Stimulated activated CD4-positive, alpha-beta T cell treated with anti-CD3 and anti-CD28 coated beads, Interleukin-2, amount 100 ng/mL, for 48 hours (primary cell): ENCODE measurements at places on chromosomes 1 and 21.
A peak's percentile ranks its signal among the peaks of the same experiment; 100 is the strongest.

GRCh38 chr1:82775406-82776000 lies 974.8 kb downstream of the ADGRL2 start:
- peak; percentile 39 for DNase-seq

DNA sequence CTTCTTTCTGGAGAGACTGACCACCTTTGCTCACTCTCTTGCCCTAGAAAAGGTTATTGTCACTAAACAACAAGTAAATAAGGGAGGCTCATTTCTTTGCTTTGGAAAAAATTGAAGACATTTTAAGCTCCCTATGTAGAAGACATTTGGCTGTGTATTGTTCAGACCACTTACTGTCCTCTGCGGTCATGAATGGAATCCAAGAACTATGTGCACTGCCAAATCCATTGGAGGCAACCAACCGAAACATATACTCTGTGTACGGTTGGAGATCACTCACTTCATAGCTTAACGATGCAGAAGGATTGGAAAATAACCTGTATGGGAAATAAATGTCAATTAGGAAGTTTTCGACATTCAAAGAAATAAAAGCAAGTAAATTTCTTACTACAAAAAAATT lies 332.8 kb downstream of the KCTD3 start:
- no peak for DNase-seq

DNA sequence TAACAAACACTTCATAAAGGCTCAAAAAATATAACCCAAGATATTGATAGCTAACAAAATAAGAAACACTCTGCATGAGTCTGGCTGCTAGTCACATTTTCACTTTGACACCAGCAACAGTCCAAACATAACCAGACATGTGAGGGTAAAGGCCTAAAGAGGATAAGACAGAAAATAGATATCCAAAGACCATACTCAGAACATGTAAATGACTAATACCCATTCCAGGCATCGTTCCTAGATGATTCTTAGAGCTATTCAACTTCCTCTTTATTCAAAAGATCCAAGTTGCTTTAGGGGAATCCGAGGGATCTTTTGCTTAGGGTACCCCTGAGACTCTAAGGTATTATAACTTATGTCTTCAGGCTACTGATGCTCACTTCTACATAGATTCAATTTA lies 5.1 kb downstream of the COL24A1 start:
- no peak for DNase-seq

DNA sequence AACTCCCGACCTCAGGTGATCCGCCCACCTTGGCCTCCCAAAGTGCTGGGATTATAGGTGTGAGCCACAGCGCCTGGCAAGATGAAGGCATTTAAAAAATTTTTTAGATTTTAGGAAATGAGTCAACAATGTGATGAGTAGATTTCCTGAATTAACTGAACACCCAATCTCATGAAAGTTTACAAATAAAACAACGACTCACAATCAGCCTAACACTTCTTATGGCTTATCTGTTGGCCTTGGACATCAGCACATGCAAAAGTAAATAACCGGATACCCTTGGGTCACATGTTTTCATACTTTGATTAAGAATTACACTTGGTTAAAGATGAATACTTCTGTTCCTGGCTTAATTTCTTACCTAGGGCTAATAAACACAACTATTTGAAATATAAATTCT lies 3.0 kb downstream of the GNG12 start:
- no peak for DNase-seq

DNA sequence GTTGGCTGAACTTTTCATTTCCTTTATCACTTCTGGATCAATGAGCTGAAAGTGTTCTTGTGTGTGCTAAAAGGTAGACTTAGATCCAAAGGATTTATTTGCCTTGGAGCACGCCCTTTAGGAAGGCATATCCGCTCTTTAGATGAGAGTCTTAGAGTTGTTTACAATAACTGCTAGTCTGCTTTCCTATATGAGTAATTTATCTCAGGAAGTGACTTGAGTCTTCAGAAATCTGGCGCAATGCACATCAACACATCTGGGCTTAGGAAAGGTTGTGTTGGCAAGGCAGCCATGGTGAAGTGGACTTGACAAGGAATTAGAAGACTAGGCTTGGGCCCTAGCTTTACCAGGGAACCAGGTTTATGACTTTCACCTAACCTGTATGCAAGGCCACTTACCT lies 204.1 kb upstream of the PTGFR start:
- DNase-seq, result no peak

- no peak for DNase-seq
Observed at GRCh38 chr1:15174615-15174983, 21.1 kb downstream of the TMEM51 start.

GRCh38 chr1:26075421-26076144 lies 8.2 kb upstream of the TRIM63 start:
- DNase-seq, result no peak

GRCh38 chr1:162732566-162733335 lies 57.8 kb upstream of the HSD17B7 start:
- DNase-seq, result no peak

GRCh38 chr1:190478149-190479049 lies 735 bp upstream of the BRINP3 start:
- DNase-seq, result no peak

DNA sequence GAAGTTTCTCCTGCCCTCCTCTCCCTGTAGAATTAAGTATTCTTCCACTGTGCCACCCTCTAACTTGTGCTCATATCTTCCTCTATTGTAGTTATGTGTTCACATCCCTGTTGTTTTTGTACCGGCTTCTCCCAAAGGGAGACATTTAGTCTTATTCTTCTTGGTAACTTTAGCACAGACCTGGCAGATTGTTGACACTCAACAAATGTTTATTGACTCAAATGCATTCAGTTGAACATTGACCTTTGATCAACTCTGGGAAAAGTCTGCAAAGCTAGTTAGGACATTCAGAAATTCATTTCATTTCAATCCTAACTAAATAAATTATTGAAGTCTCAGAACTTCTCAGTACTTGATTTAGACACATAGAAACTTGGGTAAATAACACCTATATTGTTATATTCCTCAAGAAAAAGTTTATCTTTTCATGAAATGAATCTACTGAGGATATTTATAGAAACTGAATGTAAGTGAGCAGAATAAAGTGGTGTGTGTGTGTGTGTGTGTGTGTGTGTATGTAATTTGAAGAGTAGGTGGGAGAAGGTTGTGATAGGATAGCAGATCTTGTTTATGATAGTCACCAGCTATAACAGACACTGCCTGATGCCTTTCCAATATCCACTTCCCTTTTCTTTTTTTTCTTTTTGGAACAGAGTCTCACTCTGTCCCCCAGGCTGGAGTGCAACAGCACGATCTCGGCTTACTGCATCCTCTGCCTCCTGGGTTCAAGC lies 872.4 kb upstream of the CXADR start:
- DNase-seq, result no peak

GRCh38 chr1:117691942-117692341 lies 86.1 kb downstream of the TENT5C start:
- no peak for DNase-seq

DNA sequence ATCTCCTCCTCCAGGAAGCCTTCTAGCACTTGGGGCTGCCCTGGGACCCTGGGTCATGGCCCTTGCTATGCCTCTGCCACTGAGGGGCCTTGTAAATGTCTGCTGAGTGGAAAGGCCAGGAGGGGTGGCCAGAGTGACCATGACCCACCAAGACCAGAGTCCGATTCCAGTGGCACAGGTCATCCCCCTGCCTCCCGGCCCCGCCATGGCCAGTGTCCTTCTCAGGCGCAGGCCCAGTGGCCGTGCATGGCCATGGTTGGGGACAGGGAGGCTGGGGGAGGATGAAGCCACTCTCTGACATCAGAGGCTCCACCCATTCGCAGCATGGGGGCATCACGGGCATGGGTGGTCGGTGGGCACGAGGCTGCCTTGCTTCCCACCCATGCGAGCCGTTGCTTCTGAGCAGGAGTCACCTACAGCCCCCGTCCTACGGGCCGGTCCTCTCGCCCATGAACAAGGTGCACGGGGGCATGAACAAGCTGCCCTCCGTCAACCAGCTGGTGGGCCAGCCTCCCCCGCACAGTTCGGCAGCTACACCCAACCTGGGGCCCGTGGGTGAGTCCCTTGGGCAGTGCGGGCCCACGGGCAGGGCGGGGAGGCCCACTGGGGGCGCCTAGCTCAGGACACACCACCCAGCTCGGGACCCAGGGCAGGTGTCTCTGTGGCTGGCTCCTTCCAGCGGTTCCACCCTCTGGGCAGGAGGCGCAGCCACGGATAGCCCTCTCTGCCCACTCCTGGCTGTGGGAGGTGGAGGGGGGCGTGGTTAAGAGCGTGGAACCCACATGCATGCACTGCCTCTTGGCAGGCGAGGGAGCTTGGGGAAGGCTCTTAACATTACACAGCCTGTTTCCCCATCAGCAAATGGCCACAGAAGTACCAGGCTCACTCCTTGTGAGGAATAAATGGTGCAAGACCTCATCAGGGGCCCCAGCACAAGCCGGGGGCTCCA lies 22.4 kb upstream of the CCDC27 start:
- no peak for DNase-seq
